ENCODE measurements at places on chromosomes 2 and 18.

- DNase-seq = no peak
Observed at GRCh38 chr2:28972778-28973335, 8.2 kb upstream of the TOGARAM2 start.

GRCh38 chr2:102256276-102256675 lies 55.1 kb upstream of the IL1RL1 start:
- DNase-seq = no peak

DNA sequence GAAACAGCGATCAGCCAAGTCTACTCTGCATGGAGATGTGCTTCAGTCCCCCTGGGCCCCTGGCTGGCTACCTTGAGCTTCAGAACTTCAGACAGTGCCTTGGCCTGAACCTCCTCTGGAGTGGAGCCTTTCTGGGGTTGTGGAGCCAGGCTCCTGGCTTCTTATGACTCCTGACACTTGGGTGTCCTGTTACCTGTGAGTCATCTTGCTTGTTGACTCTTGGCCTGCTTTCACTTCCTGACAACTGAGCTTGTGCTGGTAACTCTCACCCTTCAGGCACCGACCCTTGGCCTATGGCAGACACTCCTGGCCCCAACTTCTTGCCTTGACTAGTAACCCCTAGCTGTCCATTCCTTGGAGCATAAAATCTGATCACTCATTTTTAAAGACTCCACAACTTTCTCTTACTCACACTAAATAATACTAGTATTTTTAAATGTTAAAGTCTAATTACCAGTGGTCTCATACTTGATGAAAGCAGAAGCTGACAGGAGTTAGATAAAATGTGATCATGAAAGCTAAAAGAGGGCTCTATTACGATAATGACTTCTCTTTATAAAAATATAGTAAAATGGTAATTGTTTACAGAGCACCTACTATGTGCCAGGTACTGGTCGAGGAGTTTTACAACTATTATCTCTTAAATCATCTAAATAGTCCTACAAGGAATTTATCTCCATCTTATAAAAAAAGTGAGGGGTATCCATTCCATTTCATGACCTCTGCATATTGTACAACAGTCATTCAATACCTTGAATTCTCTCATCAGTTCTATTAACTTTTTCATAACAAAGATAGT lies 46.3 kb upstream of the VIT start:
- DNase-seq = no peak

- no peak for DNase-seq
Observed at GRCh38 chr2:124261456-124261855, 236.4 kb downstream of the CNTNAP5 start.

DNA sequence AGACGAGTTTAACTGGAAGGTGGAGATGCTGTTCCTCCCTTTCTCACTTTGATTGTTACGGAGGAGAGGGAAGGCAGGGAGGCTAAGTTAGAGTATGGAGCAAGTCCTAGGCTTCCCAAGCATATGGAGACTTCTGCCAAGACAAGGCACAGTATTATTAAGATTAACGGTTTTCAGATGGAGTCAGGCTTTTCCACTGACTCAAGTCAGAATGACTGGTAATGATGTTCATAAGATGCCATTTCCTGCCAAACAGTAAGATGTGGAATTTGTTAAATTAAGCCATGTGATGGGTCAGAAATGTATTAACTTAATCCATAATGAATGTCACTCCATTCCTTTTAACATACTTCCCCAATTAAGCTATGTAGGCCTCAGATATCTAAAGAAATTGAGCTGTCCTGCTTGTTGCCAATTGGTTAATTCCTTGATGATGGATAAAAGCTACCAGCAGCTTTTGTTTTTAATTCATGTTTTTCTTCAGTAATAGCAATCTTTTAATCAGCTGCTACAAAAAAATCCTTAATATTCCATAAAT lies 383.7 kb downstream of the ZNF521 start:
- no peak for DNase-seq

DNA sequence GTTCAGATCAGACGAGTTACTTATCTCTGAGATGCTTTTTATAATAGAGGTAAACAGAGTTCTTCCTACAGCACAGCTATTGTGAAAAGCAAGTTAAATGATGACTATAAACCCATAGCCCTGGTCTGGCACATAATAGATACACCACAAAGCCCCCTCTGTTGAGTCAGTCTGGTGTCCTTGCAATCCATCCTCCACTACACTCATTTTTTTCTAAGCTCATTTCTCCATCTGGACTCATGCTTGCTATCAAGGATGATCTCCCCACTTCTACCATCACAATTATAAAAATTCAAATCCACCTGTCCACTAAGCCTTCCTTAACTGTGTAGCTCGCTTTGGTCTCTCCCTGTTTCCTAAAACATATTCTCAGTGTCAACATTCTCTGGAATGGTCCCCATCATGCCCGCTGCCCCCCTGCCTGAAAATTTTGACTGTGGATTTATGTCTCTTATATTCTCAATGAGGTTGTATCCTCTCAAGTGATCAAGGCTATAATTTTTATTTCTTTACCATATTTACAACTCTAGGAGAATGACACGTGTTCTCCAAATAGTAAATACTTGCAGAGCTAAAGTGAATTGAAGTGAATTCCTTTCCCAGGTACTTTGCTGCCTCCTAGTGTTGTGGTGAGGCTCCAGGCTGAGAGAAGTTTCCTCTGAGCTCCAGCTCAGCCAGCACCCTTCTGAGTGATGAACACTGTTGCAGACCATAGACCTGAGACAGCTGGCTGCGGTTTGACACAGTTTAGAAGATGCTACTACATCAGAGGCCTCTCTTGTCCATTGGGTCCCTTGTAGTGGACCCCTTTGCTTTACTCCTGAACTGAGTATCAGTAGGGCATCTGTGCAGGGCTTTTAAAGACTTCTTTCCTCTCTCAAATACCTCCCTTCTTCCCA lies 108.7 kb downstream of the DPP10 start:
- peak; percentile 41 for DNase-seq

Measured in mesothelial cell of epicardium (in vitro differentiated cells).